Stimulated activated CD4-positive, alpha-beta T cell treated with anti-CD3 and anti-CD28 coated beads, Interleukin-4, amount 100 ng/mL, for 24 hours (primary cell): ENCODE measurements at places on chromosomes 5 and 9.
A peak's percentile ranks its signal among the peaks of the same experiment; 100 is the strongest.

DNA sequence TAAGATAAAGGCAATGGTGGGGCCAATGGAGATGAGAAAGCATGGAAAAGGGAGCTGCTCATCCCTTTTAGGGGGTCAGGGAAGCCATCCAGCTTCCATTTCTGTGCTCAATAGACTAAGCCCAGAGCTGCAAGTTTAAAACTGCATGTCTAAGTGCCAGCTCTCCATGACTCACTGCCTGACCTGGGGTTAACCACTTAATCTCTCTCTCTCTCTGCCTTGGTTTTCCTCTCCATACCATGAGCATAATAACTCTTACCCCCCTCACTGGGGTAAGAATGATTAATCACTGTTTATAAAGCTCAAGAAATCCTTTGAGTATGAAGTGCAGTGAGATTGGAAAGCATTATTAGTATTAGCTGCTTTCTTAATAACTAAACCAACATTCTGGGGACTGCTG, 1382.4 kb upstream of the WWC1 start:
- no peak for DNase-seq

- peak; percentile 42 for DNase-seq
These were observed 24.3 kb upstream of the PTGES start for GRCh38 chr9:129776938-129777768.

DNA sequence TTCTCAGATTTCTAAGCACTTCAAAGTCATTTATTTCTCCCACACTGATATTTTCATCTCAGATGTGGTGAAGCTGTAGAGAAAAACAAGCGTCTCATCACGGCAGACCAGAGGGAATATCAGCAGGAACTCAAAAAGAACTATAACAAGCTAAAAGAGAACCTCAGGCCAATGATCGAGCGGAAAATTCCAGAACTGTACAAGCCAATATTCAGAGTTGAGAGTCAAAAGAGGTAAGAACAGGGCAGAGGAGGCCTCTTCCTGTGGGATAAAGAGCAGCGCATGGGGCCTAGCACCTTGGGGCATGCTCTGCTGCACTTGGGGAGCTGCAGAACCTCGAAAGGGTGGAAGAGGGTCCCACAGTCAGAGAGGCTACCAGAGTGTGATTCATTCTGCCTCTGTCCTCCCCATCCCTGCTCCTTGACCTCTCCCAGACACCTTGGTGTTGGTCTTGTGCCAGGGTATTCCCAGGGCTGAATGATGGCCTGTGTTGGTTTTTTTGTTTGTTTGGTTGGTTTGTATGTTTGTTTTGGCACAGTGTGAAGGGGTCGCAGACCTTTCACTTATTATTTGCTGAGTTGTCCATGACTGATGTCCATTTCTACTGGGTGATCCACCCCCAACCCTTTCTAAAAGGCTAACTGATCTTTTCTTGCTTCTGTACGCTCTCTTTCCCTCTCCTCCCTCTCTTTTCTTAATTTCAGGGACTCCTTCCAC, 248.9 kb downstream of the DOCK8 start:
- DNase-seq, result no peak

GRCh38 chr5:1930501-1930879, 47.8 kb upstream of the IRX4 start:
- DNase-seq, result no peak

DNA sequence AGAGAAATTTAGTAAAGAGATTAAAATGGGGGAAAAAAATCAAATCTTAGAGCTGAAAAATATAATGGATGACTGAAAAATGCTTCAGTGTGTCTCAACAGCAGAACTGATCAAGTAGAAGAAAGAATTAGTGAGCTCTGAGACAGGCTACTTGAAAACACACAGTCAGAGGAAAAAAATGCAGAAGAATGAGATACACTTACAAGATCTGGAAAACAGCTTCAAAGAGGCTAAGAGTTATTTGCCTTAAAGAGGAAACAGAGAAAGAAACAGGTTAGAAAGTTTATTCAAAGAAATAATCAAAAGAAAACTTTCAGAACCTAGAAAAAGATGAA, 70.5 kb upstream of the OR2K2 start:
- no peak for DNase-seq

GRCh38 chr9:109604131-109604530, 106.0 kb upstream of the PTPN3 start:
- no peak for DNase-seq

GRCh38 chr9:123399803-123400378, 43.9 kb downstream of the CRB2 start:
- DNase-seq, result peak; percentile 13

DNA sequence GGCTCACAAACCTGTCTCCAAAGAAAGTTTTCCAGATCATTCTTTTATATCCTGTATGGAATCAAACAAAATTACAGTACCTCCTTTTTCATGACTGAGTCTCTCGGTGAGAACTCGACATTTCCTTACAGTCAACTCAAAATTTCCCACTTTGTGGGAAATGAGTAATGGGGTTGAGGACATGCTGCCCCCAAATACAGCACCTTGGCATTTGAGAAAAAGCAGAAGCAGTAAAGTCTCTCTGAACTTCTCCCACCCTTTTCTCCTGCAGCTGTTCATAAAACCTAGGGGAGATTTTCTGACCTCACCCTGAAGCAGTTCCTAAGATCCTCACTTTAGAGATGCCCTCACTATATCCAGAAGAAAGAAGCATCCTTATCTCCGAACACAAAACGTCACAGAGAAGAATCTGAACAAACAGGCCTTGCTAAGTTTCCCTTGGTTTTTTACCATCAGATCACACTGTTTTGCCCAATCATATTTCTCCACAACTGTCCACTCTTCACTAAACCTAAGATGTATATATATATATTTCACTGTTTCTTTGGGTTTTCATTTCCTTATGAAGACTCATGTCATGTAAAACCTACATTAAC, 96.1 kb upstream of the APC start:
- DNase-seq, result no peak

- no peak for DNase-seq
These were observed 21.2 kb downstream of the AUH start for GRCh38 chr9:91340395-91340967.

DNA sequence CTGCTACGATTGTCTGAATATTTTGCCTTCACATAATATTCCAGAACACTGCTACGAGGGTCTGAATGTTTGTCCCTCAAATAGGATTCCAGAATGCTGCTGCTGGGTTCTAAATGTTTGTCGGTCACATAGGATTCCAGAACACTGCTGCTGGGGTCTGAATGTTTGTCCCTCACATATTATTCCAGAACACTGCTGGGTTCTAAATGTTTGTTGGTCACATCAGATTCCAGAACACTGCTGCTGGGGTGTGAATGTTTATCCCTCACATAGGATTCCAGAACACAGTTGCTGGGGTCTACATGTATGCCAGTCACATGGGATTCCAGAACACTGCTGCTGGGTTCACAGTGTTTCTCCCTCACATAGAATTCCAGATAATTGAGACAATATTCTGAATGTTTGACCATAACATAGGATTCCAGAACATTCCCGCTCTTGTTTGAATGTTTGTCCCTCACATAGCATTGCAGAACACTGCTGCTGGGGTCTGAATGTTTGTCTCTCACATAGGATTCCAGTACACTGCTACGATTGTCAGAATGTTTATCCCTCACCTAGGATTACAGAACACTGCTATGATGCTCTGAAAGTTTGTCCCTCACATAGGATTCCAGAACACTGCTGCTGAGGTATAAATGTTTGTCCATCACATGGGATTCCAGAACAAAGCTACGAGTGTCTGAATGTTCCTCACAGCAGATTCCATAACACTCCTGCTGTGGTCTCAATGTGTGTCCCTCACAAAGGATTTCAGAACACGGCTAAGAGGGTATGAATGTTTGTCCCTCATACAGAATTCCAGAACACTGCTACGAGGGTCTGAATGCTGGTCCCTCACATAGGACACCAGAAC, 201.8 kb downstream of the FOXD4L6 start:
- DNase-seq, result no peak

DNA sequence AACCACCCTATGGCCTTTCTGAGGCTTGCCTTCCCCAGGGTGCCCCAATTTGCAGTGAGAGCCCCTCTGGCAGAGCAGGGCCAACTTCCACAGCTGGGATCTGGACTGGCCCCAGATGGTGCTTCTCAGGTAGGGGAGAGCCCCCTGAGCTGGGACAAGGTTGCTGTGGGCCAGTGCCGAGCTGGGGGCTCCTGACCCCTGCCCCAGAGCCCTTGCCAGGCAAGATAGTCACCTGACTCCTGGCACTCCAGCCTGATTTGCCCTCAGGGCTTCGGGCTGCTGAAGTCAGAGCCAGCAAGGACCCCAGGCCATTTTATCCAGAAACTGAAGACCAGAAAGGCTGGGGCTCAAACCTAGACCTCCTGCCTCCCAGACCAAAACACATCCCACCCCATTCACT, 33.4 kb upstream of the AKNA start:
- DNase-seq, result no peak

DNA sequence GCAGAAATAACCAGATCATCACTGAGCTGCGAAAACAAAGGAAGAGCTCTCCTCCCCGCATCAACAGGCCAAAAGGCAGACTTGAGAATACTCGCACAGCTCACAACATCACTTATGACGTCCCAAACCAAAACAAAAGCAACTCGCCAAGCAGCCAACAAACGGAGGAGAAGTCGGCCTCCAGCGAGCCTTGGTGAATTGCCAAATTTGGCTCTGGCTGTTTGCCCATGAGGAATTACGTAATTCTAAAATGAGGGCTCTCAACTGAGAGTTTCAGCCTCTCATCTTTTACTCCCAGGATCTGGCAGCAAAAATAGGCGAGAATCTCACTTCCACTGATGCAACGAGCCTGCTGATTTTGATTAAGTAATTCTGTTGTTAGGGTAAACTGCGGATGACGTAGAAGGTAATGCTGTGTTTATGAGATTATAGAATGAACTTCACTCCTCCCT, 51.7 kb upstream of the SEMA6A start:
- DNase-seq, result no peak

- no peak for DNase-seq
These were observed 24.0 kb upstream of the TPPP start for GRCh38 chr5:717143-717542.

DNA sequence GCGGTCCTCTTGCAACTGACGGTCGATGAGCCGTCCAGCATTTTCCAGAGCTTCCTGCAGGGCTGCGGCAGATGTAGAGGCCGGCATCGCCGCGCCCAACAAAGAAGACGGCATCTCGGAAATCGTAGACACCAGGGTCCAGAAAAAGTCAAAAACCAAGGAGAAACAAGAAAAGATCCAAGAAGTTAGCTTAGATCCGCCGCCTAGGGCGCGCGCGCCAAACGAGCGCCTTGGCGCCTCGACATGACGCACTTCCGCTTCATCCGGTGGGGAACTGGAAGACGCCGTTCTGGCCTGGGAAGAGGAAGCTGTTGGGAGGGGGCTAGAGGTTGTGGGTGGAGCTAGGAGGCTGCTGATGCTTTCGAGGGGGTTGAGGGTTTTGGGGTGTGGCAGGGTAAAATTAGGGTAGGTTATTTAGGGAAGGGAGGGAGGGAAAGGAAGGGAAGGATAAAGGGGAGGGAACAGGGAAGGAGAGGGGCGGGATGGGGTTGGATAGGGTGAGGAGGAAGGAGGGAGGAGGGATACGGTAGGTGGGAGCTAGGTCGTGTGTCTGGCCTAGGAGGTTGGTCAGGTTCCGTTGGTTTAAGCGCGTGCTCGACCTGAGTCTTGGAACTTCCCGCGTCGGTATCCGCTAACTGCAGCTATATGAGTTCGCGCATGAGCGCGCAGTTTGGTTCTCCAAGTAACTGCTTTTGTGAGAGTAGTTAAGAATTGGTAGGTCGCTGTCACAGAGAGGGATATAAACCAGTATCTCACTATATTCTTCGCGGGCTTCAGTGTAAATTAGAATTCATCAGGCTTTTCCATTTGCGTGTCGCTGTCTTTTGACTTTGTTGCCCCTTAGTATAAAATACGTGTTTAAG, at the start of gene NUP155:
NUP155 (minus strand) TSS at position 243 of the 863 bp plus-strand sequence; CDS start at position 114, 129 bp downstream.
- DNase-seq, result peak; percentile 92

GRCh38 chr5:107543868-107544267, 126.9 kb downstream of the EFNA5 start:
- DNase-seq, result no peak

DNA sequence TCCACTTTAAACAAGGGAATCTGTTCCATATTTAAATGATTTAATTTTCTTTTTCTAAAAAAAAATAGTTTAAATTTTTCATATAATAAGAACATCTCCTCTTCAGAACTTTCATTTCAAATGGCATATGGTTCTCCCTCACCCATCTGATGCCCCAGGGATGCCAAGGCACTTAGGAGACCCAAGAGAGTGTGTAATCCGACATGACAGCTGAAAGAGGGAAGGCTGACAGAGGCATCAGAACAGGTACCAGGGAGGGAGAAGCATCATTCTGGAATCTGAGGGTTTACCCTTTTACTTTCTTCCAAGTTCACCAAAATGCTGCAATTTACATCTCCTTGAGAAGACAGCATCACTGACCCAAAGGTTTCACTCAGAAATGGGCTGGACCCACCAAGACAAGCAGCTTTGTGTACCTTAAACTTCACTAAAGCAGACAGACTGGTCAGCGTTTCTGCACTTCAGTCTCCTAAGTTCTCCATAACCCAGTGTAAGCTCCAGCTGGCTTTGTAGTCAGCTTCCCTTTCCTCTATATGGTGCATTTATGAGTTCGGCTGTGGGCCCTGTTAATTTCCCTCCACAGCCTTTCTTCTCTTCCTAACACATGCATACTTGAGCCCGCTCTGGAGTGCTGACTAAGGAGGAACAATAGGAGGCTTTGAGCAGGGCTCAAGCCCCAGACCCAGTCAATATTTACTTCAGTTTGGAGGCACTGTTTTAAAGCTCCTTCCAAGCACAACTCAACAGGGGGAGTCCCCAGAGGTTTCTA, 17.7 kb downstream of the EFNA5 start:
- DNase-seq, result no peak

DNA sequence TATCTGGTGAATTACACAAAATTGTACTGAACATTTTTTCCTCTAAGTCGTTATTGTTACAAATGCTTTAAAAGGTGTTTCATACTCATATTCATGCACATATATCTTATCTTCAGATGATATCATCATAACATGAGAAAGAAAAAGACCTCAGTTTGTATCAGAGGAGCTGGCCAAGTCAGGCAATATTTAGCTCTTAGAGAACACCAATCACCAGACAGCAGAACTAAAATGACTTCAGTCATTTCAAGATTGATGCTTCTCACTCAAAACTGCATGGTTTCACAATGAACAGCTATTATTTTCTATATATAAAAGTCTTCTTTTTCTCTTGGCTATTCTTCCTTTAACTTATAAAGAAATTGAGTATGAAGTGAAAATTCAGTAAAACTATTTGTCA, 44.6 kb downstream of the TSSK1B start:
- no peak for DNase-seq

DNA sequence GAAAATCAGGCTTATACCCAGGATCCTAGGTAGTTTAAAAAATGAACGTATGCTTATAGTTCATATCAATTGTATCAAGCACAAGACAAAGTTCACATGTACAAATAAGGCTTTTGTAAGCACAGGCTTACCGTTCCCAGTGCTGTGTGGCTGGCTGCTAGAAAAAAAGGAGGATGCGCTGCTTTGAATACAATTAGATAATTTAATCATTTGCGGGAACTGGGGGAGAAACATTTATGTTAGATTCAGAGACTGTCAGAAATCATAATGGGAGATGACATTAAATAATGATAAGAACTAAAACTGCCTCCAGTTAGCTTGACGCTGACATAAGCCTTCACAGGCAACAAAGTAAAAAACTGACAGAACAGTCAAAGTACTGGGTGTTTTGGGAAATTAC, 93.2 kb downstream of the FNBP1 start:
- DNase-seq, result no peak

GRCh38 chr5:143930561-143930960, 118.6 kb downstream of the HMHB1 start:
- DNase-seq, result no peak
